Mammary epithelial cell (primary cell): ENCODE measurements at places on chromosomes 5 and 9. TPM values are rescaled to one million over a fixed set of nuclear protein-coding genes. Genes with fewer than 3 reads are reported as not detected.

The RABL6 gene
- total RNA-seq: 53.8 TPM

The GPX8 gene
- total RNA-seq: 32.0 and 38.0 TPM in 2 replicates

The ELAVL2 gene
- 2.0 and 5.7 TPM in 2 replicates for total RNA-seq

The SLC36A2 gene
- total RNA-seq: not detected

The SLC31A2 gene
- 80.7 TPM for total RNA-seq

The DIPK1B gene
- 0.35 TPM in 1 of 2 replicates, not detected in the other for total RNA-seq

The PPIC gene
- 26.5 TPM for total RNA-seq

The QRFP gene
- not detected for total RNA-seq

The HTR1A gene
- total RNA-seq: not detected in 2 replicates

The CTXN3 gene
- not detected in 2 replicates for total RNA-seq

The GLRA1 gene
- total RNA-seq: not detected

The STPG3 gene
- total RNA-seq: not detected in 2 replicates

The TMEM232 gene
- total RNA-seq: 0.71 and 1.6 TPM in 2 replicates
